ENCODE measurements at places on chromosomes 12 and 14.

- no peak for DNase-seq
These were observed 20.4 kb downstream of the GALNT9 start for GRCh38 chr12:132308853-132309595.

DNA sequence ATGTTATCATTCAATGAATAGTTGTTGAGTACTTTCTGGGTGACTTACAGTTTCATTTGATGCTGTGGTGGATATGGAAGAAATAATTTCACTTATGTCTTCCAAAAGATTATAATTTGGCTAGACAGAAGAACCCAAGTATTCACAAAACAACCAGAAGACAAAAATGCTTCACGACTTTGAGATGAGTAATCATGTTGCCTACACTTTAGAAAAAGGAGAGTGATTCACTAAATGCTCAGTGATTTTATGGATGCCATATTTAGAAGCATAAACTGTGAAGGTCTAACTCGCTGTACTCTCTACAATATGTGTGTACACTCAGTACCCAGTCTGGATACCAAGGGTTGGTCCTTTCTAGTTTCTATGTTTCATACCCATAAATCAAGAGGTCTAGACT lies 101.3 kb upstream of the E2F7 start:
- no peak for DNase-seq

DNA sequence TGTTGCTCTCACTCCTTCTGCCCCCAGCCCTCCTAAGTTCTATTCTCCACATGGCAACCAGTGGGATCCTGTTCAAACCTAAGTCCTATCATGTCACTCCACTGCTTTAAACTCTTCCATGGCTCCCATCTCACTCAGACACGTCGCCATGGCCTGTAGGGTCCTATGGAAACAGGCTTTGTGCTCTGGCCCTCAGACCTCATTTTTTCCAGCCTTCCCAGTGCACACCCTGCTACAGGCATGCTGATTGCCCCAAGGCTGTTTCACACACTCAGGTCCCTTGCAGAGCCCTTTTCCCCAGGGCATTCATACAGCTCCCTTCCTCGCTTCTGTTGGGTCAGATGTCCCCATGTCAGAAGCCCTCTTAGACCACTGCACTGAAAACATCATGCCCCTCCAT lies 11.2 kb upstream of the MED13L start:
- DNase-seq: no peak

GRCh38 chr12:24929953-24930352 lies 18.9 kb downstream of the BCAT1 start:
- no peak for DNase-seq

- DNase-seq: no peak
These were observed 259.7 kb upstream of the DCN start for GRCh38 chr12:91441993-91442952.

- DNase-seq: no peak
These were observed 105.8 kb downstream of the PRKD1 start for GRCh38 chr14:29821661-29822429.

DNA sequence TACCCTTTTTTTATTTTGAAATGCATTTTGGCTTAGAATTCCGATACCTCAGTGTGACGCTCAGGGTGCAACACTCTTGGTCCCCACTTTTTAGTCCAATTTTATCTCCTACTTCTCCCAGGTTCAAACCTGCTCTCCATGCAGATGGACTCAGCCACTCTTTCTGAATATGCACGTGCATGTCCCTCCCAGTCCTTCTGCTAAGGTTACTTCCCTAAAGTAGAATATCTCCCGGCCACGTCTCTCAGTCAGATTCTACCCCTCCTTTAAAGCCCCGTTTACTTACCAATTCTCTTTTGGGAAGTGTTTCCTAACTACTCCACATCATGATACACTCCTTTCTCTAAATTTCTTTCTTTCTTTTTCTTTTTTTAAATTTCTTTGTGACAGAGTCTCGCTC lies 15.5 kb upstream of the PARP11 start:
- DNase-seq: no peak

DNA sequence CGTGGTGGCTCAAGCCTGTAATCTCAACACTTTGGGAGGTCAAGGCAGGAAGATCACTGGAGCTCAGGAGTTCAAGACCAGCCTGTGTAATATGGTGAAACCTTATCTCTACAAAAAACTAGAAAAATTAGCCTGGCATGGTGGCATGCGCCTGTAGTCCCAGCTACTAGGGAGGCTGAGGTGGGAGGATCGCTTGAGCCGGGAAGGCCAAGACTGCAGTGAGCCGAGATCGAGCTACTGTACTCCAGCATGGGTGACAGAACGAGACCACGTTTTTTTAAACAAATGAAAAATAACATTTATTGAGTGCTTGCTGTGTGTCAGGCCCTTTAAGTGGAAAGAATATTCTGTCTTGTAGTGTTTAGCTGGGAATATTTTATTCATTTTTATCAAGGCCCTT lies 26.6 kb upstream of the CLMN start:
- DNase-seq: no peak

DNA sequence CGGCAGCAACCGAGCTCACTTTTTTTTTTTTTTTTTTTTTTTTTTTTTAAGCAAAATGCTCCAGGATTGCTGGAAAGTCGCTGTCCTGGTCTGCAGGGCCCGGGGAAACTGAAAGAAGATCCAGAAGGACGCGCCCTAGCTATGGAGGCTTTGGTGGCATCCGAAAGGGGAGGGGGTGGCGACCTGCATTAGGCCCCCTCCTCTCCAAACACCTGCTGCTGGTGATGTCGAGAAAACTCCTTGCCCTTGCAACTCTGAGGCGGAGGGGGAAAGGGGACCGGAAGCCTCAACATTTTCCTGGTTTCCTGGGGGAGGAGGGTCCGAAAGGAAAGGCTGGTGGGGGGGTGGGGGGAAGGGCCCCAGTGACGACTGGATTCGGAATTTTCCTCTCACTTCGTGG lies 421.1 kb downstream of the VRK1 start:
- no peak for DNase-seq

GRCh38 chr12:96308881-96309280 lies 91.4 kb downstream of the CDK17 start:
- no peak for DNase-seq

DNA sequence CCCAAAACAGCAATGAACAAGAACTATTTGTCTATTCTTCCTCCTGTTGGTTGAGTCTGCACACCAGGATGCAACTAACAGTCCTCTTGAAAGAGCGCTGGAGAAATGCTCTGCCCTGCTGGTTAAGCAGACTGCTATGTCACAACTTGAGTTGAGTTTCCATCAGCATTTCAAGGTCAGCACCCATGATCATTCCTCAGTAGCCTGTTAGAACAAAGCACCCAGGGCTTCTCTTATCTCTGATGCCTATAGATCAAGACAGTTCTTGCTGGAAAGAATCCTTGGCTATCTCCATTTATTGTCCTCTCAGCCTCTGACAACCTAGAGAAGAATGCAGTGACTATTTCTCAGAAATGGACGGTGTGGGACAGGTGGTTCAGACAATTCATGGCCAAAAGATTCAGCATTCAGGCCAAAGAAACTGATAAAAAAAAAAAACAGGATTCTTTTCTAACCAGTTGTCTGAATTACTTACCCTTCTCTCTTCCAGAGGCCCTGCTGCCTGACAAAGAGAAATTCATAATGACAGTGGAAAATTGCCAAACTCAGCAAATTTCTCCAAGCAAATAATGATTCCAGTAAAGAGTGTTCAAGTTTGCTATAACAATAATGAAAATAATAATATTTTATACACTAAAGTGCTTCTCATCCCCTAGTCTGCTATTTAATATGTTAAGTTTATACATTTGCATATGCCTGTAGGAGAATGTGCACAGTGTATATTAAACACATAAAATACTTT lies 306.7 kb downstream of the EMP1 start:
- no peak for DNase-seq

DNA sequence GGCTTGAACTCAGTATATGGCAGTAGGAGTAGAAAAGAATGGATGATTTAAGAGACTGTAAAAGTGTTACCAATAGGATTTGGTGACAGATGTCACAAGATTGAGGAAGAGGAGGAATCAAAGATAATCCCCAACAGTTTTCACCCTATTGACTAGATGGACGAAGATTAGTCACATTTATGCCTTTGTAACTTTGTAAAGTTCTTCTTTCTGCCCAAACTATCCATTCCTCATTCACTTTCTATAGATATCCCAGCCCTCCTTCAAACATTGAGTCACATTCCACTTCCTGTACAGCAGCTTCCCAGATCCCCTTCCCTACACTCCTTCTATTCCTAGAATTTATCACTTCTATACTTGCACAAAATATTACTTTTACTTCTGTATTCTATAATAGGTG lies 207.9 kb downstream of the BTG1 start:
- no peak for DNase-seq

All from stimulated activated CD4-positive, alpha-beta T cell treated with anti-CD3 and anti-CD28 coated beads, Interleukin-1b, Interleukin-23, amount 100 ng/mL, for 1 hour (primary cell).